Lower lobe of right lung (tissue), 2 donors: ENCODE measurements at places on chromosomes 16 and 17.

GRCh38 chr17:73733517-73733916 lies 89.3 kb upstream of the SDK2 start:
- no peaks in the 10 kb centered on the region for H3K36me3 ChIP-seq
- H3K4me3 ChIP-seq = no peak overlapping the region
- H3K27me3 ChIP-seq = peaks cover 6% of the 10 kb centered on the region
- no peak overlapping the region for H3K27ac ChIP-seq
- peaks cover 7% of the 10 kb centered on the region for H3K4me1 ChIP-seq

DNA sequence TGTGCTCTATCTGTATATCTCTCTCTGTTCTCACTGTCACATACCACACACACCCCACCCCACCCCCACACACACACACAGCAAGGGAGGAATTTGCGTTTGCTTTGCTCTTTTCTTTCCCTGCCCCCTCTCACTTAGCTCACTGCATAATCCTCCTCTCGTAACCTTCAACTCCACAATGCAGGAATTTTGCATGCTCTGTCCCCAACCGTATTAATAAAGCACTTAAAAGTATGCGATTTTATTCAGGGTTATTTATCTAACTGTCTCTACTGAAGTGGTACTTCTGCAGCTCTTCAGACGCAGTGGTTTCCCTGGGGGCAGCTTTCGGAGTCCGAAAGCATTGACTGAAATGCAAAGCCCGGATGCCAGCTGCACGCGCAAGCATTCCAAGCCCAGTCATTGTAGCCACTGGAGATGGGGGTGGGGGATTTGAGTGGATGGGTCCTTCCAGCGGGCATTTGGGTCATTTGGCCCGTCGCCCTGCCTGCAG lies 105.4 kb upstream of the RBFOX1 start:
- H3K4me1 ChIP-seq = no peaks in the 10 kb centered on the region
- no peak overlapping the region for H3K4me3 ChIP-seq
- no peak overlapping the region for H3K27ac ChIP-seq
- H3K36me3 ChIP-seq = no peaks in the 10 kb centered on the region
- no peak for DNase-seq

DNA sequence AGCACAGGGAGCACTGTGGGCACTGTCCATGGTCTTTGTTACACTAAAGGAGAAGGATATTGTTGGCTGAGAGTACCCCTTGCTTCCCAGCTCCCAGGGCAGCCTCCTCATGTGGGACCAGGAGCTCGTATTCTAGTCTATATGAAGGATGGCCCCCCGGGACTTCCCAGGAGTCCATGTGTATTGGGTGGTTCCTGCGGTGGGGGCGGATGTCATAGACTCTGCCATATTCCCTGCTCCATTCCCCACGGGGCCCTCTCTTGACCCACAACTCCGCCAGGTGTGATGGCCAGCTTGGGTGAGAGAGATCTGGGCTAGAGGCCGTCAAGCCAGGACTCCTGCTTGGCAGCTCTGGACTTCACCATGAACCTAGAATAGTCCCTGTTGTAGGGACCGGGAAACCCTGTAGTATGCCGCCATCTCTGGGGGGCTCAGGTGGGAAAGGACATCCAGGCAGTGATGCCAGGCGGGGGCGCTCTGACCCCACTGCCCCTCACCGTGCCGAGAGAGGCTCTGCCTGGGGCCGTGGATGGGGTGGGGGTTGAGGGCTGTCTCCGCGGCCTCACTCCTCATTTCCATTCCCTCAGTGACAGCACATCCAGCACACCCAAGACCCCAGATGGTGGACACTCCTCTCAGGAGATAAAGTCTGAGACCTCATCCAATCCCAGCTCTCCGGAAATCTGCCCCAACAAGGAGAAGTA lies 37.8 kb downstream of the OR1D5 start:
- H3K27me3 ChIP-seq = no peaks in the 10 kb centered on the region
- peaks cover 12% of the 10 kb centered on the region for H3K36me3 ChIP-seq
- H3K27ac ChIP-seq = no peak overlapping the region
- H3K4me1 ChIP-seq = no peaks in the 10 kb centered on the region
- DNase-seq = peak; percentile 36
- H3K4me3 ChIP-seq = no peak overlapping the region

DNA sequence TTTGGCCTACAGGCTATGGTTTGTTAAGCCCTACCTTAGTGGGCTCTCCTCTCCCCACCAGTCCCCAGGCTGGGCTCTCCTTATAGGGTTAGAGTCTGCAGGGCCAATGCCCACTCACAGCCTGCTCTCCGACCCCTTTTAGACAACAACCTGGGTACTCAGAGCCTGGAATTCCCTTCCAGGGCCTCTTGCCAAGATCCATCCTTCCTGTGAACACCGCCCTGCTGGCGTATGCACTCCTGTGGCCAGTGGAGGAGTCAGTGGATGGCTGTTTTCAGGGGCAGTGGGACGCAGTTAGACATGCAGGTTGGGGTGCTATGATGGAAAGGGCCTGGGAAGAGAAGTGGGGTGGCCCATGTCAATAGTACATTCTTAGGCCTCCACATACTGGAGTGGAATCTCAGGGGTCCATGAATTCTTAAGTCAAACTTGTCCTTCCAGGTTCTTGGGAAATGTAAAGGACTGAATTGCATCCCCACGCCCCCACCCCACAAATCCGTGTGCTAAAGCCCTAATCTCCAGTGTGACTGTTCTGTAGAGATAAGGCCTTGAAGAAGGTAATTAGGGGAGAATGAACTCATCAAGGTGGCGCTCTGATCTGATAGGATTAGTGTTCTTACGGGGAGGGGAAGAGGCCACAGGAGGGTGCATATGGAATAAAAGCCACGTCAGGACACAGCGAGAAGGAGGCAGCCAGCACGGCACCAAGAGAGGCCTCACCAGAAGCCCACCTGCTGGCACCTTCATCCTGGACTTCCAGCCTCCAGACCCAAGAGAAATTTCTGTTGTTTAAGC lies 81.6 kb upstream of the CACNG5 start:
- no peak overlapping the region for H3K27ac ChIP-seq
- H3K27me3 ChIP-seq = no peaks in the 10 kb centered on the region
- no peaks in the 10 kb centered on the region for H3K4me1 ChIP-seq
- DNase-seq = no peak
- no peaks in the 10 kb centered on the region for H3K36me3 ChIP-seq

GRCh38 chr16:424033-424622 lies 1.3 kb upstream of the RAB11FIP3 start:
- H3K4me1 ChIP-seq = peaks cover 36% of the 10 kb centered on the region
- DNase-seq = no peak
- peak overlapping the region; percentile 78 for H3K4me3 ChIP-seq

DNA sequence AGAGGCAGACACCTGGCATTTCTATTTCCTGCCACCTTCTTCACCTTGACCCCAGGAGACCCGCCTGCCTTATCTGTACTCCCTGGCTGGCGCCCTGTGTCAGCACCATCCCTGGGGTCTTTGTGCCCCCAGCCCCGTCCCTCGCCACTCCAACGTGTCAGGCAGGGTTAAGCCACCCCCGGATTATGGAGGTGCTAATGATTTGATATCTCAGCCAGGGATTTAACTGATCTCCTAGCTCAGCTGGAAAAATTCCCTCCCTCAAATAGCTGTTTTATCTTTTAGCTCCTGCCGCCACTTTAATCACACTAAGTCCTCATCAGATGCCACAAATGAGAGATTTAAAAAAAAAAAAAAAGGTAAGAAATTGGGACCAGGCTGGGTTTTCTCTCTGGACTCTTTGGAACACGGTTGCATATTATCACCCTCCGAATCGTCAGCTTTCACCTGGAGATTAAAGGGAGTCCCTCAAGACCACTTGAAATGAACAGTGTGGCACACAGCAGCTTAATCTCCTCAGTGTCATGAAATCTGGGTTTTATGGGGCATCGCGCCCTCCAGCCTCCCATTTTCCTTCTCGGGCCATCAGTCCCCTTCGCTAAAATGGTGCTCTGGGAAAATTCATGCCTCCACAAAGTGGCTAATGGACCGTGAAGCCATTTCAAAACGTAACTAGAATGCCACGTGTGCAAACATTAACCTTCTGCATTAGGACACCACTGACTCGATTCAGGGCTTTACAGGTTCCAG lies 26.2 kb upstream of the WFDC1 start:
- H3K27me3 ChIP-seq = peaks cover 3% of the 10 kb centered on the region
- H3K36me3 ChIP-seq = no peaks in the 10 kb centered on the region
- no peak for DNase-seq
- H3K4me1 ChIP-seq = no peaks in the 10 kb centered on the region

GRCh38 chr17:67032985-67033384 lies 11.4 kb upstream of the CACNG1 start:
- H3K27ac ChIP-seq = no peak overlapping the region
- no peak for DNase-seq
- H3K27me3 ChIP-seq = no peaks in the 10 kb centered on the region

DNA sequence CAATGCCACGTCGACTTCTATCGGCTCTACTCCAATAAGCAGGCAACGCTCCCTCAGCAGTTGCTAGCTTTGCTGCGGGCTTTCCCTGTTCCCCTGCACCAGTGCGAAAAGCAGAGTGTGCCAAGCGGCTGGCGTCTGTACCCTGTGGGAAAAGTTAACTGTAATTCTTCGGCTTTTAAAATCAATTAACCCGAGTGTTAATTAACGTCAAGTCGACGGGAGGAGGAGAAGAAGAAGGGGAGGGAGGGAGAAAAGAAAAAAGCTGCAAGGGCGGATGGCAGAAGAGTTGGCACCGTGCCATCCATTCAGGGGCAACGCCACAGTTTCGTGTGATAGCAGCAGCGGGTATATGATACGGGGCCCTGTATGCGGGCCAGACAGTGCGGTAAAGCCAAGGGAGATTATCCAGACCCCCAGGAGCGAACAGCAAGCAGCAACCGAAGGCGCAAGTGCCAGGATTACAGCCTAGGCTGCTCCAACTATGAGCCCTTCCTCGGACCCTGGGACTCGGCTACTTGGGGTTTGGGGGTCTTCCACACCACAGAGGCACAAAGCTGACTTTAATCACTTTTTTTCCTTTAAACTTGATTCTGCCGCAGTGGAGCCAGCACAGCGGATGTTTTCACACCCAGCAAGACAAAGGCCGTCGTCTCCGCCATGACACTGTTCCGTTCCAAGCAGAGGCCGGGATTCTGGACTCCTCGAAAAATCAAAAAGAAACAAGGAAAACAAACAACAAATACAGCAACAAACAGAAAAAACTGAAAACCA lies 253.8 kb upstream of the PMFBP1 start:
- no peak overlapping the region for H3K27ac ChIP-seq
- H3K4me3 ChIP-seq = no peak overlapping the region
- no peak for DNase-seq
- no peaks in the 10 kb centered on the region for H3K4me1 ChIP-seq
- no peaks in the 10 kb centered on the region for H3K36me3 ChIP-seq
- H3K27me3 ChIP-seq = no peaks in the 10 kb centered on the region

DNA sequence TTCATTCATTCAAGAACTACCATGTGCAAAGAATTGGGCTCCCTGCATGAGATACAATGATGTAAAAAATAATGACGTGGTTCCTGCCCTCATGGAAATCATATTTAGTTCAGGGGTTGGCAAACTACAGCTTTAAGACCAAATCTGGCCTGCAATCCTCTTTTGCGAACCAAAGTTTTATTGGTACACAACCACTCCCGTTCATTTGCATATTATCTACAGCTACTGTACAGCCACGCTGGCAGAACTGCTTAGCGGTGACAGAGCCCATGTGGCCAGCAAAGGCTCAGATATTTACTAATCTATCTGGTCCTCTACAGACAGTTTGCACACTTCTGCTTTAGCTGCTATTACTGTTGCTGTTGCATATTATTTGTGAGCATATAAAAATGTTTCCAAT lies 167.7 kb downstream of the XYLT1 start:
- no peak for DNase-seq
- no peaks in the 10 kb centered on the region for H3K36me3 ChIP-seq
- H3K27ac ChIP-seq = no peak overlapping the region

DNA sequence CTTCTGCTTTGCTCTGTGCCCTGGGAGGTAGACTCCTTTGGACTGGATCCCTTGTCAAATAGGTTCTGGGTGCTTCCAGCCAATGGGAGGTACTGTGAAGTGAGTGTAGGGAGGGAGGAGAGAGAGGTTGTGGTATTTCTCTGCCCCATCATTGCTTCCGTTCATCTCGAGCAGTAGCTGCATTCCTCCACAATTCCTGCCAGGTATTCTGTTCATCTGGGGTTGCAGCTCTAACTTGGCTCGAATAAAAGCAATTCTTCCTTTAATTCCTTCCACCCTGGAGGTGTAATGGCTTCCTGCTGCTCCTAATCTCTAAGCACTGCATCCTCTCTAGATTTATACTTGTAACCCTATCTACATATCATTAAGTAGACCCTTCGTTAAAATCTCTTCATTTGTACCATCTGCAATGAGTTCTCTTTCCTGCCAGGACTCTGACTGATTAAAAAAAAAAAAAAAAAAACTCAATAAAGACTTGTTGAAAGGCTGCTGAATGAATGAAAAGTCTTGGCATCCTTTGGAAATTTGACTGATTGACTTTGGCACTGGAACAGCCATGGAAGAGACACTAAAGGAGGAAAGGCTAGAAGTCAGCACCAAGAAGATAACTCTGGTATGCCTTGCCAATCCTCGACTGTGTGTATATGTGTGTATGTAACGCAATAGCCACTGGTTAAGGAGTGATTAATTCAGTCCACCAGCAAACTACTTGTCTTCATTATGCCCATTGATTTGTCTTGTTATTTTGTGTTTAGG lies 616.9 kb upstream of the SOX9 start:
- no peak overlapping the region for H3K4me3 ChIP-seq
- no peaks in the 10 kb centered on the region for H3K36me3 ChIP-seq
- no peak overlapping the region for H3K27ac ChIP-seq
- no peak for DNase-seq
- H3K4me1 ChIP-seq = no peaks in the 10 kb centered on the region

- no peak overlapping the region for H3K4me3 ChIP-seq
- DNase-seq = peak; percentile 35
- no peaks in the 10 kb centered on the region for H3K4me1 ChIP-seq
- no peaks in the 10 kb centered on the region for H3K36me3 ChIP-seq
Observed at GRCh38 chr17:17511881-17512858, 16.0 kb upstream of the RASD1 start.
